ENCODE measurements at places on chromosomes 5 and 9.

GRCh38 chr9:111037708-111038330 is 451 bp downstream of the LPAR1 start:
- no peak for DNase-seq

GRCh38 chr5:180495292-180495691 is 1.1 kb downstream of the CNOT6 start:
- no peak for DNase-seq

GRCh38 chr9:119369680-119370366 is 588 bp upstream of the BRINP1 start:
- no peak for DNase-seq

GRCh38 chr5:135194573-135195269 is 160.7 kb upstream of the PITX1 start:
- no peak for DNase-seq
